ENCODE measurements at places on chromosomes 4 and X.

GRCh38 chr4:8394061-8394519 lies 46.4 kb downstream of the ACOX3 start:
- no peak for DNase-seq

- DNase-seq = no peak
These were observed 46.7 kb downstream of the DDX60L start for GRCh38 chr4:168433571-168433970.

DNA sequence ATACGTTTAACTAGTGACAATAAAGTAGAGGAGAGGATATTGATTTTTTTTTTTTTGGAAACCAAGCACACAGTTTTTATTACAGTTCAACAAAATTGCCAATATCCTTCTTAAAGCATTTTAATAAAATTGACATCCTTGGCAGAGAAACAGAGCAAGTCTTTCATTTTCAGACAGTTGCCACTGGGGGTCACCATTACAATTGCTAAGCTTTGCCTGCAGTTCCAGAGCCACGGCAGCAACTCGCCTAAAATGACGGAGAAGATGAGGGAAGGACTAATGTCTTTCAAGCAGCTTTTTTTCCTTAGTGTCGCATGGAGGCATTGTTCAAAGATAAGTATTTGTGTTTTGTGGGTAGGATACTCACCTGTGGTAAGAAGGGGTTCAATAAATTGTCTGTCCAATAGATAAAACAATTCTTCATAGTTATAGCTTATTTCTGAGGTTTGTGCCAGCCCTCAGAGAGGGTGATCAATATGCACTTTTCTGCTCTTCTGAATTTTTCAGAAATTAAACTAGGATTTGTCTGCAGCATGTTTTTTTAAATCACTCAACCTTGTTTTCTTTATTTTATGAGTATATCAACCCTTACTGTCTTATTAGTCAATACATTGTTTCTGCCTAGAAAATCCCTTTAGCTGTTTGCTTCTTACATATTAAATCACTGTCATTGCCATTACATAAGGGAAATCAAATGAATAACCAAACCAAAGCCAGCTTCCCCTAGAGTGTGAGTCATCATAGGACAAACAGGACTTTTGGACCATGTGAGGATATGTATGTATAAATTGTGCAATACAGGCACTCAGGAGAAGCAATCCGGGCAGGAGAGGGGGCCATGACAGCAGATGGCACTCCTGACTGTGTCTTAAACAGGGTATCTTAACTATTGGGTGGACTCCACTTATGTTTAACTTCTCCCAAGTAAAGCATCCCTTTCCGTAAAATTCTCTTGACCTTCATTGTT lies 508.1 kb upstream of the ARX start:
- no peak for DNase-seq

GRCh38 chr4:123891881-123892280 lies 495.3 kb downstream of the SPRY1 start:
- no peak for DNase-seq
